ENCODE measurements at places on chromosomes 12 and 14.

GRCh38 chr14:81172881-81173280 lies 47.9 kb downstream of the GTF2A1 start:
- no peak for DNase-seq

GRCh38 chr14:95699412-95699811 lies 13.2 kb downstream of the TCL1B start:
- DNase-seq: no peak

- DNase-seq: no peak
Measured at GRCh38 chr12:78494911-78495310, 369.7 kb upstream of the SYT1 start.

DNA sequence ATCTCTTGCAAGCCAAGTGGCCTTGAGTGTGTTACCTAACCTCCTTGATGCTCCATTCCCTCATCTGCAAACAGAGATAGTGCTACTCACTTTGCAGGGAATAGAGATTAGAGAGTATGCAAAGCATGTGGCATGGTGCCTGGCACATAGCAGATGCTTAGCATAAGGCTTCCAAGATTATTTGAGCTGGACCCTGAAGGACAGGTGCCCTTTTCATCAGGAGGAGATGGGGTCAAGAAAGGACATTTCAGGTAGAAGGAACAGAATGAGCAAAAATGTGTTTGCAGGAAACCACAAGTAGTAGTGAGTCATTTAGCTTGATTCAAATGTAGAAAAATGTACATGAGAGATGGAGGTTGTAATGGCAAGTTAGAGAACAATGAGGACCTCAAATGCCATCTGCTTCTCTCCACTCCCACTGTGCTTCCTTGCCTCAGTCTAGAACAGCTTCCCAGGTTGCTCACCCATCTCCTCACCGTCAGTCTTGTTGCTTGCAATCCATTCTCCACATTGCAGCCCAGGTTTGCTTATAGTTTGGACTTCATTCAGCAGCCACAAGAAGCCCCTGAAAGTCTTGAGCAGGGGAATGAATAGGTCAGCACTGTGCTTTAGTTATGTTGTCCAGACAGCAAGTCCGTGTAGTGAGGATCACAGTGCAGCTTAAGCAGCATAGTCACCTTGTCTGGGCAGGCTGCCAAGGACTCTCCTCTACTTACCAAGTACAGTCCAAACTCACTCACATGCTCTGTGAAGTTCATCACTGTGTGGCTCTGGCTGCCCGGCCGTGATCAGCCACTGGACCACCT lies 536.3 kb upstream of the CCDC196 start:
- DNase-seq: peak; percentile 53

DNA sequence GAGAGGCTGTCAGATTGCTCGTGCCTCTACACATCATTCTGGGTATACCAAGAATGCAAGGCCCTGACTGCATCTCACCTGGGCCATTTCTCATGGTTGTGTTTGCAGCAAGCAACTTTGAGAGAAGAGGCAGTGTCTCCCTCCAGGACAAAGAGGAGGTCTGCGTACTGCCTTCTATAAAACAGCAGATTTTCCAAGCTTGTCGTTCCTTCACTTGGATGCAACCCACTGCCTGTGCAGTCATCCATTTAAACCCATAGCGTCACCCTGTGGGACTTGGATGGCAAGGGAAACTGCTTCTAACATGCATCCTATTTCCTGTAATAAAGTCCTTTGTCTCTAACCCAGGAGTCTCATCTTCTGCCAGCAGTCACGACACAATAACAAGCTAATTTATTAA lies 1.3 kb downstream of the POMT2 start:
- DNase-seq: no peak

DNA sequence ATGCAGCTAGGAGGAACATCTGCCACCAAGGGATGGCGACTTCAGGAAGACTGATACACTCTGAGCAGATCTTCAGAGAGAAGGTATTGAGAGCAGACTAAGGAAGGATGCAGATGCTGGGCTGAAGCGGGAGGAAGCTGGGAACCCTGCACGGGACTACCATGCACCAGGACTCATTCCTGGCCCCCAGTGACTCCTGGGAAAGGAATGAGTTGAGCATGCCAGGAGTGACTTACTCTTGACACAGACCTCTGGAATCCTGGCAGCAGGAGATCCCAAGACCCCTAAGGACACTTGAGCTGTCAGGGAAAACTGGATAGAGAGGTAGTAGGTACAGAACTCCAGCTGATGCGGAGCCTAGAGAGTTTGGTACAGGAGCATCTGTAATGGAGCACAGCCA lies 336.1 kb downstream of the RPS29 start:
- no peak for DNase-seq

DNA sequence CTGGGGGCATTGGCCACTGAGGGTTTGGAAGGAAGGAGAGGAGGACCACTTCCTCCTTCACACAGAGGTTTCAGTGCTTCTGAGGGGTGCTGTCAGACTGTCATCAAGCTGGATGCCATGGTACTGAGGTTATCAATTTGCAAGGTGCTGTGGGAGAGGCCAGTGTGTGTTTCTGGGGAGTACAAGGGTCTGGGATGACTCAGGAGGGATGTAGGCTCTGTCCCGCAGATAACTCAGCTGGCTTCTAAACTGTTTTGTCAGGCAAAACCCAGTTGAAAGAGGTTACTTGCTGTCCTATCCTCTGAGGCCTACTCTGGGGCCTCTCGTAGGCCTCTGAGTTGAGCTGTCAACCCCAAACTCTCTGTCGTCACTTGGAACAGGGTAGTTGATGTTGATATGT lies 22.8 kb downstream of the ADCK1 start:
- DNase-seq: no peak

GRCh38 chr12:11662369-11662768 lies 12.9 kb downstream of the ETV6 start:
- DNase-seq: no peak

GRCh38 chr14:24259282-24260025 lies 3.5 kb downstream of the TGM1 start:
- DNase-seq: no peak

GRCh38 chr12:122840580-122841513 lies 5.6 kb downstream of the HIP1R start:
- DNase-seq: no peak

GRCh38 chr14:68235011-68235410 lies 415.4 kb downstream of the RAD51B start:
- DNase-seq: no peak

- peak; percentile 8 for DNase-seq
Measured at GRCh38 chr14:22882529-22883172, 371 bp upstream of the REM2 start.

- DNase-seq: no peak
Measured at GRCh38 chr14:26741711-26742212, 143.9 kb upstream of the NOVA1 start.

DNA sequence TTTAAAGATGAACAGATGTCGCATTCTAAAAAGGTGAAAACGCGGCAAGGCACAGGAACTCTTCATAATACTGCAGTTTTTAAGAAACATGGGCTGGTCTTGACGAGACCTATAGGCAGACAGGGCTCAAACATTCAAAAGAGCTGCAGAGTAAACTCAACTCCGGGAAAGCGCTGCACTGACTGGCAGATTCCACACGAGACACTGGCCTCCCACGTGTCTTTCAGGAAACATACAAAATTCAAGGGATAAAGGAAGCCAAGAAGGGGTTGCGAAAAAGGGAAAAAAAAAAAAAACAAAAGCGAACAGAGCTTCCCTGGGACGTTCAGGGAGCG lies 614 bp upstream of the ARF6 start:
- DNase-seq: peak; percentile 79

- no peak for DNase-seq
Measured at GRCh38 chr14:75389679-75390078, 38.1 kb upstream of the JDP2 start.

DNA sequence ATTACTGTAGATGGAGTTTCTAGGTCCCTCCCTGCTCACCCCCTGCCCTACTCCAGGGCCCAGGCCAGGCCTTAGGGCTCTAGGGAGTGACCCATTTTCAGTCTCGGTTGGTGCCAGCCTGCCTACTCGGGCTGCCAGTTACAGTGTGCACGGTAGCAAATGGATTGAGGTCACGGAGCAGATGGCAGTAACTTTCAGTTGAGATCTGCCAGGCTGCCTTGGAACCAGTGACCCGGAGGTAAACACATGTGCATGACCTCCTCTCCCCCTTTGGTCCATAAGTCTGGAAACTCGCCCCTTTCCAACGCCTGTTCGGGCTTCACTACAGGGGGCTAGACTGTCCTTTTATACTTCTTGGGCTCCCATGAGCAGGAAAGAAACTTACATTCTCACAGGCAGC lies 139.7 kb upstream of the TBX3 start:
- no peak for DNase-seq

All from OCI-M1 (cell line).